ENCODE measurements at places on chromosomes 12 and 14.

- DNase-seq, result no peak
These were observed 19.2 kb downstream of the CLIP1 start for GRCh38 chr12:122403115-122403770.

DNA sequence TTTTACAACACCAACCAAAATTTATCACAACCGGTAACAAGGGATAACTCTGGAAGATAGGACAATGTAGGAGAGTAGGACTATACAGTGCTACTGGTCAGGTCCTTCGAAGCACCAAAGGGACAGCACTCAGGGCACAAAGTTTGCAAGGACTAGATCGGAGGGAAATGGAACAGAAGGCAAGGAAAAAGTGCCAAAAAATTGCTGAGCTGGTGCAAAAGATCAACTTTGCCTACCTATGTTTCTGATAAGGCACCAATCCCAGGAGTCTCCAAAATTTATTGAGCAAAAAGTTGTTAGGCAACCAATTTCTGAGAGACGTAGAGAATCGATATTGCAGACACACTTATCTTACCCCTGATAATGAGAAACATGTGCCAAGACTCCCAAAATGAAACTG lies 160.0 kb upstream of the PLEKHA5 start:
- no peak for DNase-seq

DNA sequence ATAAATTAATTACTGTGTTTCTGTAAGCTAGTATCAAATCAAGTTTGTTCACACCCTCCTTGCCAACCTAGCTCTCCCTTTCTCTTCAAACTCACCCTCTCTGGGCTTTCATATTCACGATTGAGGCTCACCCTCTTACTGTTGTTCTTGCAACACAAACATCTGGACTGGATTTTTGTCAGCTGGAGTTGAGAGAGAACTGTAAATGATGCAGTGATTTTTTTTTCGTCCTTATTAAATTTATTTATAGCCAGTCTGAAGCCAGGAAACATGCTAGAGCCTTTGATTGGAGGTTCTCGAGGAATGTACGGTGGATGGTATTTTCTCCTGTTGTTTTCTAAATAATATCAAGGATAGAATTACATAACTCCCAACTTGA lies 485.1 kb downstream of the ZFP36L1 start:
- DNase-seq, result no peak

DNA sequence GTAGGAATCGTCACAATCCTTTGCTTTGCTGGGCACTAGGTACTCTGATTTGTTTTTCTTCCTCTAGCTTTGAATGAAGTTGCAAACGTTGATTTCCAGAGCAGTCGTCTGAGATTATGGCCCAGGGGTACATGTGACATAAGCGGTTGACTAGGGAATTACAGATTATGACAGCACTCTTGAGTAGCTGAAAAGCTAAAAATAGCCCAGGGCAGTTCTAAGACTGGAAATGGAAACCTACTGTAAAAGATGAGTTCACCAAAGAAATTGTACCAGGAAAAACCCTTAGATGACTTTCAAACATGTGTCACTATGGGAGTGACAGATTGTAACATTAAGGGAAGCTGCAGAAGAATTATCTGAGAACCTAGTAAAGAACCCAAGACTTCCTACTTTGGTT lies 108.5 kb downstream of the ANO6 start:
- no peak for DNase-seq

GRCh38 chr12:66127650-66128049 lies 2.9 kb downstream of the LLPH start:
- no peak for DNase-seq

DNA sequence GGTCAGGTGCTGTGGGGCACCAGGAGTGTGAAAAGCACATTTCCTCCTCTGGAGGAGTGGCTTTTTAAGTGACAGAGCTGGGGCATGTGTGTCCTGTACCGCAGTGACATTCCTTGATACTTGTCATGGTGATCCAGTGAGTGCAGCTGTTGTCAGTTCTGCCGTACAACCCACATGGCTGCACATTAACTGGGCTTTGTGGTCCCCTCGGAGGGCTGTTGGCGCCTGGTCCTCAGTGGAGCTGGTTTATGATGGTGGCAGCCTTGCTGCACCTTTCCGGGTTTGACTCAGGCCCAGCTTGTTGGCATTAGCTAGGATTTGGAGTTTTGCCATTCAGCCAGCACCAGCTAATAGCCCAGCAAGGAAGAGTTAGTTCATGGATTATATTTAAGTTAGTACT lies 77.0 kb downstream of the SLC25A47 start:
- no peak for DNase-seq

DNA sequence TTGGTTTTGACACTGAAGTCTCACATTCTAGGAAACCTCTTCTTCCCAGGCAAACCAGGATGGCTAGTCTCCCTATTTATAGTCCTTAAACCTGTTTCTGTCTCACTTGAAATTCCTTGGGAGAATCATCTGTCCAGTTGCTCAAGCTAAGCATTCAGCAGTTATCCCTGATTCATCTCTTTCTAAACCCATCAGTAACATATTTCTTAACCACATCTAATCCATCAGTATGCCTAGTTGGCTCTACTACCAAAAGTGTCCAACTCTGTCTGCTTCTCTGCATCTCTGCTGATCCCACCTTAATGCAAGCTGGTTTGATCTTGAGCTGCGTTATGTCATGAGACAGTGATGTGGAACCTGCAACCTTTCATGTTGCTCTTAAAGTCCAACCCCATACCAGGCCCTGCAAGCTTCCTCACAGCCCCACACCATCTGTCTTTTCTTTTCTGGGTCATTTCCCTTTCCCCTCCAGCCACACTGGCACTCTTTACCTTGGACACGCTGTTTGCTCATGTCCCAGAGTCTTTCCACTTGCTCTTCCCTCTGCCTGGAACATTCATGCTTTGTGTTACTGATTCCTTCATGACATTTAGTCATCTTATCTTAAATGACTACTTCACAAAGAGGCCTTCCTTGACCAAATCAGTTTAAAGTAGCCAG lies 380.8 kb upstream of the RGS6 start:
- no peak for DNase-seq

- no peak for DNase-seq
These were observed 717.7 kb upstream of the USP15 start for GRCh38 chr12:61542551-61542950.

DNA sequence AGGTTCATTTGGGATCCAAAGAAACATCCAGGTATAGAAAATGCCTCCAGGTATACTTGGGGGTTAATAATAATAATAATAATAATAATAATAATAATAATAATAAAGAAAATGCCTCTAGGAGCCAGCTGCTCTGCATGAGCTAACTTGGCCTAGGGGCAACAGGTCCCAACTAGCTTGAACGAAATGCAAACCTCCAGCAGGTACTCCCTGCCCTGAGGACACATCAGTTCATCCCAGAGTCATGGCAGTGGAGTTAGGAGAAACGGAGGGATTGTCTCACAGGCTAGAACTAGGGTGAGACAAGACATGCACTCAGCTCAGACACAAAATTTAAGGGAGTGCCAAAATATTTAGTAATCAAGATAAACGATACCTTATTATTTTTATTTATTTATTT lies 12.5 kb upstream of the TMEM229B start:
- no peak for DNase-seq

DNA sequence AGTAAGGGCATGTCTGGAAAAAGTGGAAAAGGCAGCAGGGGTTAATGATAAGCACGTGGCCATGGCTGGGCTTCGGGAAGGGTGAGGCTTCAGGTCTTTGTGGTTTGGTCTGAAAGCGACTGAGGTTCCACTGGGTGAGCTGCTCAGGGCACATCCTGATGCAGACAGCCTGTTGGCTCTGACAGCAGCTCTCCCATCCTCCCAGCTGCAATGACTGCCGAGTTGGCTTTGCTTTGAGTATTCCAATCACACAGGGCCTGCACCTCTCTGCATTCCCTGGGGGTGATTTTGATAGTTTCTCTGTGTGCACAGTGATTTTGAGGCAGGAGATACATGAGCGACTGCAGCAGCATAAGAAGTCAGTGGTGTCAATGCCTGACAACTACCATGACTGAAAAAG lies 390.7 kb downstream of the APAF1 start:
- DNase-seq, result no peak

- DNase-seq, result no peak
These were observed 612 bp upstream of the RBM23 start for GRCh38 chr14:22919601-22919921.

DNA sequence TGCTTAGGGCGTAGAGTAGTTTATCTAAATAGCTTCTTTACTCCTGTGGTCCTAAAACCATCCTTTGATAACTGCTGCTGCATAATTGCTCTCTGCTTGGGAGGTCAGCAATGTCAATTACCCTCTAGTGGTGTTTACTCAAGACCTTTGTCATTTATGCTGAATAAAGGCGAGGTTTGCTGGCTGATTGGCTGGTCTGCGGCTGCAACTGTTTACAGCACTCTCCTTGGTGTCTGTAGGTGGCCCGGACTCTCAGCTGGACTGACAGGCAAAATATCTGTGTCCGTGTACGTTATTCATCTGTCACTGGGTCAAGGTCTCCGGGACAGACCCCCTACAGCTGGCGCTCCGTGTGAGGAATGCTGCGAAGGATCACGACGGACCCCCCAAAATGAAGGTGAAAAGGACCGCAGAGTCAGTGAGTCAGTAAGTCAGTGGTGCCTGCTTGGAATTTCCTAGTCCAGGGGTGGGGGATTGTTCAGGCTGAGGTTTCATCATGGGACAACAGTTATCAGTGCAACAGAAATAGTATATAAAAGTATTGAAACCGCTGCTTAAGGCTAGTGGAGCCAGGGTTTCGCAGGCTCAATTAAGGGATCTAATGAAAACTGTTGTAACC lies 253.3 kb upstream of the DIO2 start:
- no peak for DNase-seq

GRCh38 chr14:78767436-78767835 lies 597.3 kb downstream of the NRXN3 start:
- DNase-seq, result no peak

DNA sequence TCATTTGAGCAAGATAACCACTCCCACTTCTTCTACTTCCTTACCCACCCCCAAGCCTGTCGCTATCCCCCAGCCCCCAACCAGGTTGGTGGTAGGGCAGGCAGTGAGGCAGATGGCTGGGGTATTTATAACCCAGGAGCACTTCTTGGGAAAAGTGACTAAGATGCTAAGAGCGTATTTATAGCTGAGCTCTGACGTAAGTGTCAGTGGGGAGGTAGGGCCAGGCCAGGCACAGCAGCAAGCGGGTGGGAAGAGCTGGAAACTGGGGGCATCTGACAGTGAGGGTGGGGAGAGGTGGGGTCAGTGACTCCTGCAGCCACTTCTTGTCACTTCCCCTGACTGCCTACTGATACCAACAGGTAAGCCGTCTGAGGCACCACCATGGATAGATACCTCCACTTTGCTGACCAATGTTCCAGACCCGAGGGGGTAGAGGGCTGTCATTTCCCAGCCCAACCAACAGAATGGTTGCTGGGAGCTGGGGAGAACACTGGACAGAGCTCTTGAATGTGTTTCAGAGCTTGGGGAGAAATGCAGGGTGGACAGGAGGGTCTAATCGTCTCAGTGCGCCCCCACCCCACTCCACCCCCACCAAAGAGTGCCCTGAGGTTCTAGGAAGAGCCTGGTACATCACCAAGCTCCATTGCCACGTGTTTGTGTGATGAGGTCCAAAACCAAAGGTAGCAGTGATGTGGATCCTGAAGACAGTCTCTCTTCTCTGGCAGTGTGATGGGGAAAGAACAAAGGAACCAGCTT lies 2.7 kb upstream of the INHBE start:
- DNase-seq, result peak; percentile 75

DNA sequence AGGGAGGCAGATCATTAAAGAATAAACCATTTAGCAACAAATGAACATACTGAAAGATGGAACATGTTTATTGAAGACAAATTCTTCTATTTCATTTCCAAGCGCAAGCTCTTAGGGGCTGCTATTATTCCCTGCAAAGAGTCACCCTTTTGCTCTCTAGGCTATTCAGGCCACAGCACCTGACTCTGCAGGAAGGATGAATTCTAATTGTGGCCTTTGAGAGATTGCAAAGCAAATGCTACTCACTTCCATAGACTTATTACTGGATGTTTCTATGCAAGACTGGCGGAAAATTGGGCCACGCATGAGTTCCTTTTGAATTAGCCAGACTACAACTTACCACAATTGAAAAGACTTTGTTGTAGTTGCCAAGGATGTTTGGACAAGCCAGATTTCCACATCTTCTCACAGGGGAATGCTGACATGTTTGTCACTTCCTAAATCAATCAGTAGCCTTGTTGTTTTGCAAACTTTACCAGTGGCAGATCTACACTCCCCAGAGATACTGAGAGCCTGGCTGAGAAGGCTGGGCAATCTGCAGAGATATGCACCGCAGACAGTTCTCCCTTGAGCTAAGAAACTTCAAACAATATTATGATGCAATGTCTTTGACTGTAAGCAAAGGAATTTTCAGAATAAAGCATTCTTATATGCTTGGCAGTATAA lies 334.3 kb upstream of the SYT1 start:
- DNase-seq, result no peak

DNA sequence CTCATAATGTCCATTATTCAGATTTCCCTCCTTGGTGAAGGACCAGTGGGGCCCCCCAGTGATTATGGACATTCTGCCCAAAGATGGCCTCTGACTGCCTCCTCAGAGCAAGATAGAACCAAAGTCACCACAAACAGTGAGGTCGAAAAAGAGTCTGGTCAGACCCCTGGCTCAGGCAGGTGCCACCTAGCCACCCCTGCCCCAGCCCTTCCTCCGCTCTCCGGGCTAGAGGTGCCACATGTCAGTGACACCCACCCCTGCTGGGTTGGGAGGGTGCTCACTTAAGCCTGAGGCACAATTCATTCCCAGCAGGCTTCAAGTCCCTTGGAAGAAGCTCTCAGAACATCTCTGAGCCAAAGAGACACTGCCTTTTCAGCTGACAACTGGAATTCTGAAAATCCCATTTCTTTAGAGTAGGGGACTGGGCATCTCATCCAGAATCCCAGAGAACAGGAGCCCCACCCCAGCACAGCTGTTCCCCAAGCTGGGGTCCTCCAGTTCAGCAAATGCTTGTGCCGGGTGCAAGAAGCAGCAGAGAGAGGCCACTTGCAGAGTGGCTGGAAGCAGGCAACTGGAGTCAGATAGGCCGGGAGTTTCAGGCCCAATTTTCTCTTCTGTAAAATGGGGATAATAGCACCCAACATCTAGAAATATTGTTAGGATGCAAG lies 50.3 kb downstream of the ISCA2 start:
- no peak for DNase-seq

DNA sequence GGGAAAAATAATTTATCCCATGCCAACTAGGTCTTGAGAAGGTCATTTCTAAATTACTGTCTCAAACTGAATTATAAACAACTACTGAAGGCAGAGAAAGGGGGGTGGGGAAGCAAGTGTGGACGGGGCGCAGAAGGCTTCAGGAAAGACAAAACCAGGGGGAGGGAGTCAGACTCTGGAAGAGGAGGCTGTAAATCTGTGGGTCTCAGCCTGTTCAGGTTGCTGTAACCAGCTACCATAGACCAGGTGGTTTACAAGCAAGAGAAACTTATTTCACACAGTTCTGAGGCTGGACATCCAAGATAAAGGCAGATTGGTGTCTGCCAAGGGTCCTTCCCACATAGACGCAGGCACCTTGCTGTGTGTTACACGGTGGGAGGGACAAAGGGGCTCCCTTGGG lies 39.9 kb upstream of the FZD10 start:
- DNase-seq, result no peak

GRCh38 chr12:89454080-89454848 lies 70.3 kb downstream of the GALNT4 start:
- no peak for DNase-seq

All from kidney capillary endothelial cell (primary cell).